ENCODE measurements at places on chromosomes 13 and 19.

GRCh38 chr13:99299920-99300341 lies 7.3 kb downstream of the GPR183 start:
- no peak for DNase-seq

DNA sequence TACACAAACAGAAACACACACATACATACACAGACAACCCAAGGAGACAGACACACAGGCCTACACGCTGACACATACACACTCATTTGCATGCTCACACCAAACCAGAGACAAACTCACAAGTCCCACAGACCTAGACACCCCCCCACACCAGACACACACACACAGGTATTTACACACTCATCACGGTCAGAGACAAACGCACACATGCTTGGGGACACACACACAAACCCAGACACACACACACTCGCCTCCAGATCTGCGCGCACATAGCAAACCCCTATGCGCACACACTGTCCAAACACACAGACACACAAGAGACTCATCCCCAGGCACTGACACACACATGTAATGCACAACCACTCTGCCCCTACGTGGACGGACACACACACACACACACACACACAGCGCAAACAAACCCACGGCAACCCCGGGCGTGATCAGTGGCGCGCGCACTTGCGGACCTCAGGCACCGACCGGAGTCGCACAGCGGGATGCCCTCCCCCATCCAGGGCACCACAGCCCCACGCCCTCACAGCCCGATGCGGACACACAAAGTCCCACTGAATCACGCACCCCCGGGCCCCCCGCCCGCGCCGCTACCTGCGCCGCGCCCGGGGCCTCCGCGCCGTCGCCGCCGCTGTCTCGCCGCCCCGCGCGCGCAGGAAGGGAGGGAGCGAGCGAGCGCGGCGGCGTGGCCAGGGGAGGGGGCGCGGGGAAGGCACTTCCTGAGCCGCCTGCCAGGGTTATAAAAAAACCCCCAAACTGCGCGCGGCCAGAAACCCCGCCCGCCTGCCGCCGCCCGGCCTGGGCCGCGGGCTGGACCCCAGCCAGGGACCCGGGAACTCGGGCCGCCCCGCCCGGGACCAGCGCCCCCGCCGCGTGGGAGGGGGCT lies at the start of gene ADAMTS10:
ADAMTS10 (minus strand) TSS at position 675 of the 895 bp plus-strand sequence. CDS start 5,005 bp downstream, outside the sequence.
- DNase-seq, result peak; percentile 27

DNA sequence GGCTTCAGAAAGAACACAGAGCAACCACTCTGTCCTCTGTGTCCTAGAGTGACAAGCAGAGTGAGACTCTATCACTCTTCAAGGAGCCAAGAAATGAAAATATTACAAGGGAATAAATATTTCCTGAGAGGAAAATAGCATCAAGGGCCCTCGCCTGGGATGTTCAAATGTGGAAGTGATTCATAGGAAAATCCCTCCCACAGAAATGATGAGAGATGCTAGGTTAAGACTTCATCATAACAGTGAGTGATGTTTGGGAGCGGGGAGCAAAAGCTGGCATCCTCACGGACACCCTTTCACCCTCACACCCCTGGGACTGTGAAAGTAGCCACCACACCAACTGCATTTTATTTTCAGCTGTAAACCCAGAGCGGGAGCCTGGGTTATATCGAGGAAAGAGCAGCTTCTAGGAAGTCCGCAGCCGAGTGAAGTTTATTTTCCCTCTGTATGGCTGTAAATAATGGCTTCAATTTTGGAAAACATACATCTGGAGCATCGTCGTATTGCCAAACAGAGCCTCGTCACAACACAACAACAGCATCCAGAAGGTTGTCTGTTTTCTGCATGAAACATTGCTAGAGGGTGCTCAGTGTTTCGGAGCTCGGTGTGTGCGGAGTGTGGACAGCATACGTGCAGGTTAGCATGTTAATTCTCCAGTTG lies 54.8 kb downstream of the DLEU7 start:
- no peak for DNase-seq

- DNase-seq, result peak; percentile 86
Measured at GRCh38 chr13:114128624-114129522, 3.5 kb downstream of the RASA3 start.

GRCh38 chr13:43133792-43134191 lies 110.4 kb downstream of the DNAJC15 start:
- no peak for DNase-seq

GRCh38 chr19:55642153-55643002 lies 1.1 kb upstream of the ZNF581 start:
- no peak for DNase-seq

DNA sequence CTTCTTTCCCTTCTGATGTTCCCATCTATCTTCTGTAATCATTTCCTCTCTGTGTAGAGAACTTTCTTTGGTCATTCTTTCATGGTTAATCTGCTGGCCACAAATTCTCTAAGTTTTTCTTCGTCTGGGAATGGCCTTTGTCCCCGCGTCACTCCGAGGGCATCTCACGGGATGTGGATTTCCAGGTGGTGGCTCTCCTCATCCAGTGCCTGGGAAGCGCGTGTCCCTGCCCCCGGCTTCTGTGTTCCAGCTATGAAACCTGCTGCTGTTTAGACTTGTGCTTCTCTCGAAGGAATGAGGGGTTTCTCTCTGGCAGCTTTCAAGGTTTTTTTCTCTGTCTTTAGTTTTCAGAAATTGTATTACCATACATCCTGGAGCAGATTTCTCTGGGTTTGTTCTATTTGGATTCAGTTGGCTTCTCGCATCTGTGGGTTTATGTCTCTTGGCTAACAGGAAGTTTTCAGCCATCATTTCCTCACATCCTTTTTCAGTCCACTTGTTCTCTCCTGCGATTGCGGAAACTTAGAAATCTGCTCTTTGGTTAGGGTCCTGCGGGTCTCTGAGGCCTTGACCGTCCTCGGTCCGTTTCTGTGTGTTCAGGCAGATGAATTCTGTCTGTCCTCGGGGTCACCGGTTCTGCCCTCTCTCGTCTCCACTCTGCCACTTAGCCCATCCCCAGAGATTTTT lies 36.9 kb upstream of the DCUN1D2 start:
- no peak for DNase-seq

DNA sequence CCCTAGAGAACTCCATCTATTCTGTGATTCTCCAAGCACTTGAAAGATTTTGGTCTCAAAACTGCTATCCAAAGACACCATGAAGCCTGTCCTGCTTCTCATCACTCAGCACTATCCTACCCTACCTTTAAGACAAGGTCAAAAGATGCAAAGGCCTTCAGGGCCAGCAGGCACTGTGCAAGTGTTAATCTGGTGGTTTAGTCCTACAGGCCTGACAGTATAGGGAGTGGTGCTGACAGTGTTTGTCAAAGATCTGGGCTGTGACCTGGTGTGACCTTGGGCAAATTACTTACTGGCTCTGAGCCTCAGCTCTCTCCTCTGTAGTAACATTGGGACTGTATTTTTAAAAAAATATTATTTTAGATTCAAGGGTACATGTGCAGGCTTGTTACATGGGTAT lies 28.0 kb downstream of the SIAH3 start:
- no peak for DNase-seq

DNA sequence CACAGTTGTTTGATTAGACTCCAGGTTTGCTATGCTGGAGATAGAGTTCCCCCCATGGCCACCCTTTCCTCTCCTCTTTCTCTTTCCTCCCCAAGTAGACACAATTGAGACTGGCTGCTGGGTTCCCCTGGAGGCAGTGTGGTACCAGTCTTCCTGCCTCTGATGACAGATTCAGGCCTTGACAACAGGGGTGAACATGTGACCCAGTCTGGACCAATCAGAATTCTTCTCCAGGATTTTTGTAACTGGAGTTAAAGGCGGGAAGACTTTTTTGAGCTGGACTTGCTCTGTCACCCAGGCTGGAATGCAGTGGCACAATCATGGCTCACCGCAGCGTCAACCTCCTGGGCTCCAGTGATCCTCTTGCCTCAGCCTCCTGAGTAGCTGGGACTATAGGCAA lies 48.7 kb downstream of the CCNE1 start:
- DNase-seq, result no peak

DNA sequence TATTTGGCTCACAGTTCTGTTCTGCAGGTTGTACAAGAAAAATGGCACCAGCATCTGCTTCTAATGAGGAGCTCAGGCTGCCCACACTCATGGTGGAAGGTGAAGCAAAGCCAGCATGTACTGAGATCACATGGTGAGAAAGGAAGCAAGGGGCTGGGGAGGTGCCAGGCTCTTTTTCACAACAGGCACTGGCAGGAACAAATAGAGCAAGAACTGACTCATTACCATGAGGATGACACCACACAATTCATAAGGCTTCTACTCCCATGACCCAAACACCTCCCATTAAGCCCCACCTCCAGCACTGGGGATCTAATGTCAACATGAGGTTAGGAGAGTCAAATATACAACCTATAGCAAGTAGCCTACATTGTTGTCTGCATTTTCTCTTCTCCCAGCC lies 522.6 kb downstream of the RFC3 start:
- DNase-seq, result no peak

DNA sequence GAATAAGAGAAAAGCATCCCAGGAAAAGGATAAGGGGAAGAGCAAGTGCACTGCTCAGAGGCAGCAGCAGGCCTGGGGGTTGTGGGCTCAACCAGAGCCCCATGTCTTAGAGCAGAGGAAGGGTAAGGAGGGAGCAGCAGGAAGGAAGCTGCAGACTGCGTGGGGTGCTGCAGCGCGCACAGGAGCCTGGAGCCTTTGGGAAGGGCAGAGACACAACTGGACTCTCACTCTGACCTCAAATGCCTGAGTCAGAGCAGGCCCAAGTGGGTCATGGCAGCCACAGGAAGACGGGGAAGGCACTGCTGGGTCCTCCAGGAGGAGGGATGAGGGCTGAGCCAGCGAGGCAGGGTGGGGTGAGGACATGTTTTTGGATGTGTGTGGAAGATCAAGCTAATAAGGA lies 31.6 kb downstream of the SIGLEC7 start:
- DNase-seq, result no peak

DNA sequence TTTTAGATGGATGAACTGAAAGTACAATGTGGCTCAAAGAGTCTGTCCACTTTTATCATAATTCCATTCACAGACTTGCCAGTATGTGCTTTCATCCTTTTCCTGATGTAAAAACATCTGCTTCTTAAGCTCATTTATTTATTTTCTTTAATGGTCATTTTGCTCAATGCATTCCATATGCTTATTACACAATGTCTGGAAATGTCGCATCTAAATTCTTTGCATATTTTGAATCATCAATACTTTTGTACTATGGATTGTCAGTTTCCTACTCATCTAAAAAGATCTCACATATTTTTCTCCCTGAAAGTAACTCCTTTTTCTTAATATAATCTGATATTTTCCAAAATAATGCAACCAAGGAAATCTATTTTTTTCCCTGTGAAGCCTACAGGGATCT lies 1315.8 kb downstream of the EFNB2 start:
- DNase-seq, result no peak

GRCh38 chr19:28257396-28257795 lies 955.6 kb downstream of the UQCRFS1 start:
- DNase-seq, result no peak

DNA sequence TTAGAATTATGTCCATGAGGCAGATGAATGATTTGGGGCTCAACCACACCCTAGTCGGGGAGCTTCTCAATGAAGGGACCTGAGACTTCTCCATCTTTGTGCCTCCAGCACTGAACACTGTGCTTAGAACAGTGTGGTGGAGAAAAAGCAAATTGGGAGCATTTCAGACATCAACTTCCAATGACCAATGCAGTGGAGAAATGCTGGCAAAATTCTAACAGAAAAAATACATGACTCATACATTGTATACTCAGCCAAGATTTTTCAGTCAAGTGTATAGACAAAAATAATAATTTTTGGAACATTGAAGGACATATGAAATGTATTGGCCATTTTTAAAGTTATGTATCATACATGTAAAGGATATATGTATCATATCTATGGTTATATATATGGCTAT lies 134.7 kb downstream of the FGF14 start:
- no peak for DNase-seq

GRCh38 chr13:74930402-74931165 lies 551.4 kb downstream of the TBC1D4 start:
- no peak for DNase-seq

DNA sequence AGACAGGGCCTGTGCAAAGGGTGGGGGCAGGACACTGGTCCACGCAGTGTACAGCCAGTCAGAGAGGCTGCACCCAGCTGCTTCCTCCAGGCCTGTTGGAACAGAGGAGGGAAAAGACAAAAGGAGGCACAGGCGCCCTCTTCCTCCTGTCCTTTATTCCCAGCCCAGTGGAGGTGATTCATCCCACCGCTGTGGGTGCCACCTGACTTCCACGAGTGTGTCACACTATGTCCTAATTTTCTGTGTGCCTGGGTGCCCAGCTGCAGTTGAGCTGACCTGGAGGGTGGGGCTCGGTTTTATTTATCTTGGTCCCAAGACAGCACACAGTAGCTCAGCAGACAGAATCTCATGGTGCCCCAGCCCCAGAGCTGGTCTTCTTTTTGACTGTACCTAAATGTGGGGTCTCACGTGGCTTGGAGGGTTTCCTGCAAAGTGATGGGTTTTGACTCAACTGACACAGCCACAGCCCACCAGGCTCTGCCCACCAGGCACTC lies 9.0 kb downstream of the EPS15L1 start:
- DNase-seq, result no peak

DNA sequence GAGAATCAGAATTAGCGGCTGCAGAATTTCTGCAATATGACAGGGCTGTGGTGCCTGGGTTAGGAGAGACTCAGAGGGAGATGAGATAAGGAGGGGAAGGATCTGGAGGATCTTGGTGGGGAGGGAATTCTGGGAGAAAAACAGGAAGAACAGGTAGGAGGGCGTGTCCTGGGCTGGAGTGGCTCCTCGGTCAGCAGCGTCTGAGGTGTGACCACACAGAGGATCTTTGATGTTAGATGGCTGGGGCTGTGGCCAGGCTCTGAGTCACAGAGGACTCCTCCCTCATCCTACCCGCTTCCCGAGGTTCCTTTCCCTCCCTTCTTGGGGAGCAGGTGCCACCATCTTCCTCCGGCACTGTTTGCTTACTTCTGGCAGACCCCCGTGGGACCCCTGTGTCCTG lies 6.4 kb upstream of the KLK6 start:
- DNase-seq, result no peak

DNA sequence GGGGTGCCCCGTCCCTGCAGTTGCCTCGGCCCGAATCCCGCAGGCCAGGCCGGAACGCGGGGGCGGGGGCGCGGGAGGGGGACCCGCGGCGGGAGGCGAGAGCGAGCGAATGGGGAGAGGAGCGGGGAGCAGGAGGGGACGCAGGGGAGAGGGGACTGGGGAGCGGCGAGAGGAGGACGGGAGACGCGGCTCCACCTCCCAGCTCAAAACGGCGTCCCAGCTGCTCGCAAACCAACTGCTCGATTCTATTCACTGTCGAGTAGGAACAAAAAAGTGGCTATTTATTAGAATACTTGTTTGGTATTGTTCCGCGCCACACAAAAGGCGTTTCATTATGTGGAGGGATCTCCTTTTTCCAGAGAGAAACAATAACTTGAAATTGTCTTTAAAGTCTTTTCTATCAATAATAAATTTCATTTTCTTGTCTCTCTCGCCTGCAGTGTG lies 10.6 kb upstream of the SOX1 start:
- no peak for DNase-seq

DNA sequence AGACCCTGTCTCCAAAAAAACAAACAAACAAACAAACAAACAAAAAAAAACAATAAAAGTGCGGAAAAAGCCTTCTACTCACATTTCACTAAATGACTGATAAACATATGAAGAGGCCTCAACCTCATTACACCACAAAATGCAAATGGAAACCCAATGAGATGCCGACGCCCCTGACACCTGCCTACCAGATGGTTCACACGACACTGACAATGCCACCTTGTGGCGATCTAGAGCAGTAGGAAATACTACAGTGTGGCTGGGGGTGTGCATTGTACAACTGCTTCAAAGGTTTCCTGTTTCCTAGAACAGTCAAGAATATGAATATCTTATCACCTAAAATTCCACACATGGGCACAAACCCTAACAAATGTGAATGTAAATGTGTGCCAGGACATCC lies 14.0 kb downstream of the SCGB2B2 start:
- DNase-seq, result peak; percentile 25

Data from activated T-cell treated with anti-CD3 and anti-CD28 coated beads for 1 hour (primary cell).